ENCODE measurements at places on chromosomes 2 and 18. TPM values are rescaled to one million over a fixed set of nuclear protein-coding genes. Genes with fewer than 3 reads are reported as not detected.

GRCh38 chr18:21012308-21012707 lies 99.3 kb downstream of the ROCK1 start:
- H3K4me1 ChIP-seq: no peaks in the 10 kb centered on the region
- H3K36me3 ChIP-seq: peaks cover 20% of the 10 kb centered on the region
- H3K4me3 ChIP-seq: no peak overlapping the region
- no peak for DNase-seq

GRCh38 chr2:18194161-18194560 lies 315.7 kb downstream of the KCNS3 start:
- no peak overlapping the region for H3K4me3 ChIP-seq
- DNase-seq: no peak
- H3K27ac ChIP-seq: no peak overlapping the region
- no peaks in the 10 kb centered on the region for H3K27me3 ChIP-seq

GRCh38 chr2:69393963-69394362 lies 6.9 kb upstream of the GFPT1 start:
- H3K27ac ChIP-seq: no peak overlapping the region
- no peaks in the 10 kb centered on the region for H3K4me1 ChIP-seq
- 0 out of 2 replicates have a peak, but pooled peaks cover 5% of the 10 kb centered on the region for H3K36me3 ChIP-seq
- H3K4me3 ChIP-seq: no peak overlapping the region
- H3K27me3 ChIP-seq: no peaks in the 10 kb centered on the region

GRCh38 chr2:4588606-4589005 lies 885.2 kb downstream of the DCDC2C start:
- H3K4me1 ChIP-seq: no peaks in the 10 kb centered on the region
- no peaks in the 10 kb centered on the region for H3K36me3 ChIP-seq
- DNase-seq: no peak
- no peak overlapping the region for H3K27ac ChIP-seq
- H3K4me3 ChIP-seq: no peak overlapping the region

GRCh38 chr2:171327043-171327496 lies 106.7 kb downstream of the METTL8 start:
- no peaks in the 10 kb centered on the region for H3K27me3 ChIP-seq
- H3K27ac ChIP-seq: 0 out of 2 replicates have a peak overlapping the region, but pooled peaks have one; percentile 21
- H3K4me3 ChIP-seq: peak overlapping the region; percentile 6
- DNase-seq: no peak
- H3K36me3 ChIP-seq: no peaks in the 10 kb centered on the region
- H3K4me1 ChIP-seq: peaks cover 16% of the 10 kb centered on the region

DNA sequence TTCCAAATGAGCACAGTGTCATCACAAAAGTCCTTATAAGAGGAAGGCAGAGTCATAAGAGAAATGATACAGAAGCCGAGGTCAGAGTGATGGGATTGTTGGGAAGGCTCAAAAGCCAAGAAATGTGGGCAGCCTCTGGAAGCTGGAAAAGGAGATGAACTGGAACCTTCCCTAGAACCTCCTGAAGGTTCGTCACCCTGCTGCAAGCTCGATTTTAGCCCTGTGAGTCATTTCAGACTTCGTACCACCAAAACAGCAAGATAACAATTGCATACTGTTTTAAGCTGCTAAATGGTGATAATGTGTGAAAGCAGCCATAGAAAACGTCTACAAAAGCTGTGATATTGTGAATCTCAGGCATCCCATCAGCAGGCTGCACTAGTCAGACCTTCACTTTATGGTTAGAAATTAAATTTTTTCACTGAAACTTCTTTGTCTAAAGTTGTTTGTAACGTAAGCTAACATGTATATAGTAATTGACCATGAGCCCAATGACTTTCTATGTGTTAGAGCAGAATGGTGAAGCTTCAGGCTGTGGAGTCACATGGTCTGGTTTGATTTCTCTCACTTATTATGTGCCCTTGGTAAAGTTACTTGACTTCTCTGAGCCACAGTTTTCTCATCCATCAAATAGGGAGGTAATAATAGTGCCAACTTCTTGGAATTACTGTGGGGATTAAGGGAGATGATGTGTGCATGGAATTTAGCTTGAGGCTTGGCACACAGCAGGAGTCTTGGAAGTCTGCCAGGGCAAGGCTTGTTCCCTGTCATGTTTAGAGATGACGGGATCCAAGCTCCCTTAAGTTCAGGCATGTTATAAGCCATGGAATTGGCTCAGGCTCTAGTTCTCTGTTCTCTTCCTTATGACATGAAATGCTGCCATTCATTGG lies 132.0 kb upstream of the CCDC195 start:
- H3K4me3 ChIP-seq: no peak overlapping the region
- H3K4me1 ChIP-seq: no peaks in the 10 kb centered on the region
- no peaks in the 10 kb centered on the region for H3K27me3 ChIP-seq
- no peak overlapping the region for H3K27ac ChIP-seq
- H3K36me3 ChIP-seq: no peaks in the 10 kb centered on the region

DNA sequence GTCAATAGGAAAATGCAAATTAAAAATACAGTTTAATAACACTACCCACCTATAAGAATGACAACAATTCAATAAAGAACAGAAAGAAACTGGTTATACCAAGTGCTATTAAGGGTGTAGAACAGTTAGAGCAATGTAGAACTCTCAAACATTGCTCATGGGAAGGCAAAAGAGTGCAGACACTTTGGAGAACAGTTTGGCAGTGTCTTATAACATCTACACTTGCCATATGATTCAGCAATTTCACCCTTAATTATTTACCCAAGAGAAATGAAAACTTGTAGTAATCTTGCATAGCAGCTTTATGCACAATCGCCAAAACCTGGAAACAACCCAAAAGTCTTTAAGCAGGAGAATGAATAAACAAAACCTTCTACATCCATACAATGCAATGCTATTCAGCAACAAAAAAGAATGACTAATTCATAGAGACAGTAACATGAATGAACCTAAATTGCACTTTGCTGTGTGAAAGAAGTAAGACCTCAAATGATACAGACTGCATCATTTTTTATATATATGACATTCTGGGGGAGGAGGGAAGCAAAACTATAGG lies 455.2 kb downstream of the THSD7B start:
- no peaks in the 10 kb centered on the region for H3K36me3 ChIP-seq
- DNase-seq: no peak
- no peaks in the 10 kb centered on the region for H3K4me1 ChIP-seq
- H3K27me3 ChIP-seq: no peaks in the 10 kb centered on the region
- no peak overlapping the region for H3K27ac ChIP-seq

DNA sequence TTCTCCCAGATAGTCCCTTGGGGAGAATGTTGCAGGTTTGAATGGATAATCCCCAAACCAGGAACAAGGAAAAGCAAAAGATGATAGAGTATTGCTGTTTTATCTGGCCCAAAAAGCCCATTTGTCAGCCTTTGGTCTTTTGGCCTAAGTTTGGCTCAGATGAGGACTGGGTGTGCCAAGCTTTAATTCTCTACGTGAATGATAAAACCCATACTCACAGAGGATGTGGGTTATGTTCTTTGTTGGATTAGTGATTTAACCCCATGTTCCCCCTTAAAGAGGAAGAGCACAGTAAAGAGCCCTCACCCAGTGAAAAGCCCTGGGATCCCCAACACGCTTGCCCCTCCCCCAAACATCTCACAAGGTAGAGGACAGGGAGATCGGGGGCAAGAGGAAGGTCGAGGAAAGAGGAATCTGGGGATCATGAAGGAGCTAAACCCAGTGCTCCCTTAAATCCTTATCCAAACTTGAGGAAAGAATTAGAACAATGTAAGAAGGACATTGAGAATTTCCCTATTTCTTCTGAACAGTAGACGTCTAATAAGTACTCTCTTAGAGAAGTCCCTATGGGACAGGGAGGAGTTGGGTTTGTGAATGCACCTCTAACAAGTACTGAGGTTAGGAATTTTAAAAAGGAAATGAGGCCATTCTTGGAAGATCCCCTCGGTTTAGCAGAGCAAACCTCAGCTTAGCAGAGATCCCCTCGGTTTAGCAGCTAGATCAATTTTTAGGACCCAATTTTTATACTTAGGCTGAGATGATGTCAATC lies 105.0 kb downstream of the HIBCH start:
- H3K36me3 ChIP-seq: no peaks in the 10 kb centered on the region
- H3K4me1 ChIP-seq: peaks cover 17% of the 10 kb centered on the region
- H3K27ac ChIP-seq: no peak overlapping the region
- DNase-seq: no peak
- H3K4me3 ChIP-seq: no peak overlapping the region
- no peaks in the 10 kb centered on the region for H3K27me3 ChIP-seq

- H3K27me3 ChIP-seq: no peaks in the 10 kb centered on the region
- H3K4me1 ChIP-seq: no peaks in the 10 kb centered on the region
- H3K27ac ChIP-seq: no peak overlapping the region
- DNase-seq: no peak
These were observed 654.8 kb downstream of the SLC4A3 start for GRCh38 chr2:220282236-220282635.

DNA sequence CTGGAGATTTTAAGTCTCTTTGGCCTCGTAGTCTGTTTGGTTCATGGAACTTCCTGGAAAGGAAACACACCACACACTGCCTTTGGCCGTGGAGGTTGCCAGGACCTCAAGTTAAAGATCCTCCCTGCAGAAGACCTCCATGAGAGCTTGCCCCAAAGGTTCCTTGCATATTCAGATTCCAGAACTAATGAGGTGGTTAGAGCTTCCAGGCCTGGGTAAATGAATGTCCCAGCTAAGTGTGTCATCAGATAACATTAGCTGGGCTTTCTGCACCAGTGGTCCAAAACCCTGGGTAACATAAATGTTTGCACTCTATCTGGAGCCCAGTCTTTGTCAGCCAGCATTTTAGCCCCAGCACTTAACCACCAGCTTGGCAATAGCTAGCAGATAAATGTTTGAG lies 122.1 kb upstream of the EML6 start:
- DNase-seq: no peak
- no peaks in the 10 kb centered on the region for H3K36me3 ChIP-seq
- no peak overlapping the region for H3K27ac ChIP-seq
- H3K4me1 ChIP-seq: peaks cover 3% of the 10 kb centered on the region

- H3K27me3 ChIP-seq: no peaks in the 10 kb centered on the region
- H3K36me3 ChIP-seq: no peaks in the 10 kb centered on the region
- no peak overlapping the region for H3K27ac ChIP-seq
- no peak for DNase-seq
These were observed 322.6 kb downstream of the AFF3 start for GRCh38 chr2:99819766-99820165.

- no peaks in the 10 kb centered on the region for H3K27me3 ChIP-seq
- no peak overlapping the region for H3K4me3 ChIP-seq
- H3K4me1 ChIP-seq: no peaks in the 10 kb centered on the region
- no peaks in the 10 kb centered on the region for H3K36me3 ChIP-seq
- H3K27ac ChIP-seq: no peak overlapping the region
- DNase-seq: no peak
These were observed 85.4 kb downstream of the DPP4 start for GRCh38 chr2:161988589-161988988.

GRCh38 chr2:28394331-28394877 lies 1.7 kb downstream of the FOSL2 start:
- no peak for DNase-seq
- no peak overlapping the region for H3K27ac ChIP-seq
- H3K4me1 ChIP-seq: peaks cover 14% of the 10 kb centered on the region
- no peaks in the 10 kb centered on the region for H3K36me3 ChIP-seq
- peaks cover 40% of the 10 kb centered on the region for H3K27me3 ChIP-seq

DNA sequence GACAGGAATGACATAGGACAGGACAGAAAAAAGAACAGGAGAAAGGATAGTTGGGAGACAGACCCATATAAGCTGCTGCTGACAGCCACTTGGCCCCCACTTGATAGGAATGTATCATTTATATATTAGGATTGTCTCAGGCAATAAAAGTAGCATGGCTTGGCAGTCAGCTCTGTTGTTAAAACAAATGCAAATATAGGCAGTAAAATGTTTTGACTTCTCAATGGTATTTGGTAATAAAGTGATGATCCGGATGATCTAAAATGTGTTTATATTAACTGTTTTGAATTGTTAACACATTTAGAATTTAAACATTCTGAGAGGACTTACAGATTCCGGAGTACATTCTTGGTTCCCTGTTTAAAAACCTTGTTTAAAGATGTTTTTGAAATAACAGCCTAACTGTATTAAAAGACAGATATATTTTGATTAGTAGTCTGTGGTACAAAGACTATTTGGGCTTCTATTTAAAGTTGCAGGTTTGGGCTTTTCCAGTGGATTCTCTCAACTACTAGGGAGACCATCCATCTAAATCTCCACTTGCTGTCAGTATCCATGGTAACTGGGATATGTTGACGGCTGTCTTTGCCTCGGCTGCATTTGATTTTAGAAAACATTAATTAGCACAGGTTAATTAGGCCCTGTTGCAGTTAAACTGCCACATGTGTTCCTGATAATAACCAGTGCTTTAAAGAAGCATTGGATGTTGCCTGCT lies 147.6 kb downstream of the ESCO1 start:
- no peak for DNase-seq
- no peaks in the 10 kb centered on the region for H3K36me3 ChIP-seq
- no peak overlapping the region for H3K4me3 ChIP-seq
- H3K27me3 ChIP-seq: no peaks in the 10 kb centered on the region

DNA sequence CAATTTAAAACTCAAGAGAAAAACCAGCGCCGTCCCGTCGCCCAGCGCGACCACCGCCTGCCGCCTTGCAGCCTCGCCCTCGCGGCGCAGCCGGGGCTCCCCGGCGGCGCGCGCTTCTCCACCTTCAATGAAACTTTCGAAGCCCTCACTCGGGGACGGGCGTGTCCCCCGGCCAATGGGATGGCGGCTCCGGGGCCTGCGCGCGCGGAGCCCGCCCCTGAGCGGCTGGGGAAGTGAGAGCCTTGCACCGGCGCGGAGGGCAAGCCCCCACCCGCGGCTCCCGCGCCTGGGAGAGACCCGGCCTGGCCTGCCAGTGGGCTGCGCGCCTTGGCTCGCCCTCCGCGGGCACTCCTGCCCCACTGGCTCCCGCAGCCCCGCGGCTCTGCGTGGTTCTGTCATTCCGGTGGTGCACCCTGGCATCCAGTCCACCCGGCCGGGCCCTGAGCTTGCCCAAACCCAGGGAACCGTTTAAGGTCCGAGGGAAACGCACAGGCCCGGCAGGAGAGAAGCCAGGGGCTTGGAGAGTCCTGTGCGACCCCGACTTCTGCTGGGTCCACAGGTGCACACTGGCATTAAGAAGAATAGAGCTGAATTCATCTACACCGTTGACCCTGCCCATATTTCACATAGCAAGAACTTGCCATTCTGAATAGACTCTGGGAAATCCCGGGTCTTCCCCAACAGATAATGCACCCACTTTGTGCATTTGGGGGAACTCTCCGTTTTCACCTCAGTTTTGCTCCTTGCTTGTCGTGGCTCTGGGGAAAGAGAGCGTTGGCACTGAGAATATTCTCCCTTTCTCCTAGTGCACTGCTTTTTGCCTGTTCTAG lies at the start of gene PIEZO2:
TSS of gene PIEZO2 (minus strand) at position 129 of the 830 bp plus-strand sequence. CDS start 981 bp downstream, outside the sequence.
- H3K27me3 ChIP-seq: peaks cover 14% of the 10 kb centered on the region
- peaks cover 12% of the 10 kb centered on the region for H3K4me1 ChIP-seq
- H3K36me3 ChIP-seq: no peaks in the 10 kb centered on the region
- H3K4me3 ChIP-seq: peak within 1 kb of the TSS; percentile 45
- no peak for DNase-seq
- no peak within 1 kb of the TSS for H3K27ac ChIP-seq

The MOGAT1 gene
- 0.67 TPM for total RNA-seq

The EN1 gene
- total RNA-seq: not detected

The ASXL3 gene
- 1.3 TPM for total RNA-seq

The UBXN4 gene
- 66.0 TPM for total RNA-seq

The TANC1 gene
- 7.8 TPM for total RNA-seq

The SPC25 gene
- 35.8 TPM for total RNA-seq

The VRK2 gene
- total RNA-seq: 28.0 TPM

The FANCL gene
- total RNA-seq: 53.4 TPM

Measured in H1 (cell line).